Activated CD8-positive, alpha-beta T cell treated with anti-CD3 and anti-CD28 coated beads for 36 hours (primary cell): ENCODE measurements at places on chromosomes 5 and 9.

DNA sequence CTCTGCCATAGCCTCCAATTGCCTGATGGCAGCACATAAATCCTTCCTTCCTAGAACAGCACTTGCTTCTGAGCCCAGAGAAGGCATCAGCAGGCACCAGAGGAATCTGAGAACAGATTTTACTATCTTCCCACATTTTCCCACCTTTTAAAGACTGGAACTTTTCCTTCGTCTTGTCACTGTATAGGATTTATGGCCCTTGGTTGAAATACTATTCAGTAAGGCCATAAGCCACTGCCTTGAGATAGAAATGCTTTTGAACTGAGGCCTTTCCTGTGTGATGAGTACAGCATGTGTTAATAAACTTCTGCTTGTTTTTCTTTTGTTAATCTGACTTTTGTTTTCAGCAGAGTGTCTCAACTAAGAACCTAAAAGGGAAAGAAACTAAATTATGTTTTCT, 84.3 kb downstream of the MRPS27 start:
- DNase-seq: no peak

GRCh38 chr5:134095887-134096589, 18.4 kb upstream of the TCF7 start:
- no peak for DNase-seq

GRCh38 chr9:125346080-125346732, 84.6 kb downstream of the GAPVD1 start:
- DNase-seq: no peak

DNA sequence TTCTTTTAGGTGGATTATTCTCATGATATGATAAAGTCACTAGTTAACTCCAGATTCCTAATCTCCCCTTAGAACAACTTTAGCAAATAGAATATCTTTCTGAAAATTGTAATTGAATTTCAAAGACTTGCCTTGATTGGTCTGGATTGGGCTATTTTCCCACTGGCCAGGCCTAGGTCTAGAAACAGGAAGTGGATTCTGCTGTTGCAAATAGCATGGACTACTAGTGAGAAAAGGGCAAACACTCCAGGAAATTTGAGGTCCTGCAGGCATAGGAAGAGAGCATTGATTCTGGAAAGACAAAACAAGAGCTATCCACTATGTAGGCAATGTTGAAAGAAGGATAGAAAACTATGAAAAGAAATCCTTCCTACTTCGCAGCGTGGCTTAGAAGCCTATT, 113.4 kb downstream of the KCTD16 start:
- DNase-seq: no peak

DNA sequence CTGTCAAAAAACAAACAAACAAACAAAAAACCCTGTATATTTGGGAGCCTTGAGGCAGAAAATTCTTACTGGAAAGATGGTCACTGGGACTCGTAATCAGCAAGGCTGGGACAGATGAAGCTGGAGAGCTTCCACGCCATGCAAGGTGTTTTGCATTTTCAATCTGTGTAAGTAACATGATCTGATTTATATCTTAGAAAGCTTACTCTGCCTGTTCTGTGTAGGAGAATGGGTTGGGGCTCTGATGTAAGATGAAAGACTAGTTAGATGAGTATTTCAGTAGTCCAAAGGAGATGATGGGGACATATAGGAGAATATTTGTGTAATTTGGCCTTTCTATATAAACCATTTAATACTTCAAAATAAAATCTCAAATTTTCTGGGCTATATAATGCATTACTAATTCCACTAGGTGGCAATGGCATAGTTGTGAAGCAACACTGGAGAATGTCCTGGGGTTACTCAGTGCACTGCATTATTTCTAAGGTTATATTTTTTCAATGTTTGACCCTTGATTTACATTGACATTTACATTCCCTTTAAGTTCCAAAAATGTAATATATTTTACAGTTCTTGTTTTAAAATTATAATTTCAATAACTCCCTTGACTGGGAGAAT, 21.9 kb upstream of the FSD1L start:
- no peak for DNase-seq
